ENCODE measurements at places on chromosomes 12 and 14.

DNA sequence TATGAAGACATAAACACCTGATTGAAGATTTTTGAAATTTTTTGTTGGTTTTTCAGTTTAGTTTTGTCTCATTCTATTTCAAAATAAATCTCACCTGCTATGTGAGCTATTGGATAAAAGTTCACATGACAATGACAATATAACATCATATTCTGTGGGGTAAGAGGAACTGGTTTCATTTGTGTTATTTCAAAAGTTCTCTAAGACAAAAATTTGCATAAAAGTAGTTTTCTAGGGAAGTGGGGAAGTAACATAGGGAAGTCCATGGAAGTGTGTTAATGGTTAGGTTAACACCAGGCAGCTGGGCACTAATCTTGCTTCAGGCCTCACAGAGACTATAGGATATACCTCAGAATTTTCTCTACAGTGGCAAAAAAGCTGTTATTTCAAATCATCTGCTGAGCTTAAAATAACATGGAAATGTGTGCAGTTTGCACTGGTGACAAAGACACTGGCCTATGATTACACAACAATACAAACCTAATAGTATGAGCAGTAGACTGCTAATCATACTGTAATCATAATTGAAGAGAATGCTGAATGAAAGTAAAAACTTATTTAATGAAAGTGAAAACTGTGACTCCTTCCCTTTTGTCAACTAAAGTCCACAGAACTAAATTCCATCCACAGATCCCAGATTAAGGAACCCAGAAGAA is 710.6 kb upstream of the TMEM132C start:
- DNase-seq, result no peak

GRCh38 chr12:53123578-53124351 is 20.5 kb downstream of the SOAT2 start:
- no peak for DNase-seq

DNA sequence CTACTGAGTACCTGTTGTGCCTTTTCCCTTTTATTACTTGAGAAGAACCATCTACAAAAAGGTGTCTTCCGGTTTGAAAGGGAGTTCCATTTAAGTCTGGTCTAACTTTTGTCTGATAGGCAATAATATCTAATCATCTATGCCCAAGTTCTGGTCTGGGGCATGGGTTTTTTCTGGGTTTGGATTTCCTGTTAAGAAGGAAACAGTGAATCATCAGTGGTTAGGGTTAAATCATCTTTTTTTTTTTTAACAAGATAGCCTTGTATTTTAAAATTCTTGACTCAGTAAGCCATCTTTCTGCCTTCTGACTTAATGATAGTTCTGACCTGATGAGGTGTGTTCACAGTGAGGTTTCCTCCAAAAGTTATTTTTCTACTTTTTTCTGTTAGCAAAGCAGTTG is 29.3 kb upstream of the CPNE8 start:
- DNase-seq, result no peak

- no peak for DNase-seq
These were observed 98.7 kb downstream of the INSM2 start for GRCh38 chr14:35632676-35633075.

- DNase-seq, result no peak
These were observed 70.7 kb downstream of the TAOK3 start for GRCh38 chr12:118302053-118302452.

GRCh38 chr12:812950-813349 is 60.6 kb downstream of the WNK1 start:
- DNase-seq, result no peak

DNA sequence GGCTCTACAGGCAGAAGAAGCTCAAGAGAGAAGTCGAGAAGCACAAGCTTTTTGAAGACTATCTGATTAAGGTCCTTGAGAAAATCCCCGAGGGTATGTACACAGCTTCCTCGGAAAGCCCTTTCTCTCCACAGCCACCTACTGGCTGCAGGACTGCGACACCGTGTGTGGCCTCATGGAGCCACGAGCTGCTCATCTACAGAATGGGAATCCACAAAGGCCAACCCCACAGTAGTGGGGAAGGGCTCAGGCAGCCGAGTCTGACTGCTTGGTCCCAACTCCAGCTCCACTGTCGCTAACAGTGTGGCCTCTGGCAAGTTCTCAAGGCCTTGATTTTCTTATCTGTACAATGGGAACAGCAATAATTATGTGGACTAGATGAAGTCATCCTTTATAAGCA is 2.5 kb downstream of the CCDC197 start:
- DNase-seq, result no peak

DNA sequence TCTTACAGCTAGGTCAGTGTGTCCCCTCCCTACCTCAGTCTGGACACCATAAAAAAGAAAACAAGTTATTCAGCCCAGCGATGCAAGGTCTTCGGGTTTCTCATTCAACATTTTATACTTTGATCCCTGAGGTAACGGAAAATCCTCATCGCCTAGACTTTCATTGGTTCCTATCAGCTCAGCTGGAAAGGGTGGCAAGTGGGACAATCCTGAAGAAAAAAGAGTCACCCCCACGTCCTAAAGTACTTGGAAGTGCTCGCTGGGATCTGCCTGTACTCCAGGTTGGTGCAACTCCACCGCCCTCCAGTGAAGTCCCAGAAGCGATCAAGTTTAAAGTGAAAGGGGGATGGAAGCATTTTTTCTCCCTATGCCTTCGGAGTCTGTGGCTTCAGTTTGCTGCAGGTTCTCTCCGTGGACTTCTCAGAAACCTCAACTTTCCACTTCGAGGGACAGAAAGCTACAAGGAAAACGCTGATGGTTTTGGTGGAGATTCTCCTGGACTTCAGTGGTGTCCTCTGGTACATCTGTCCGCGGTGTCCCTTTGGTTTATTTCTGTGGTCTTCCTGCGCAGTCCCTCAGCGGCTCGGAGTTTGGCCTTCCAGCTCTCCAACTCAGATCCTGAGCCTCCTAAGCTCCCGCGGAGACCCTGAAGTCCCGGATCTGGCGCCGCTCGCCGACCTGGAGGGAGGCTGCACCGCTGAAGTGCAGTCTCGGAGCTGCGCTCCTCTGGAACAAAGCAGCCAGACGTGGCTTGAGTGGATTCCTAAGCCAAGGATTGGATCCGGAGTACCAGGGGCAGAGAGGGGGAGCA is 1.8 kb upstream of the LRFN5 start:
- peak; percentile 23 for DNase-seq

DNA sequence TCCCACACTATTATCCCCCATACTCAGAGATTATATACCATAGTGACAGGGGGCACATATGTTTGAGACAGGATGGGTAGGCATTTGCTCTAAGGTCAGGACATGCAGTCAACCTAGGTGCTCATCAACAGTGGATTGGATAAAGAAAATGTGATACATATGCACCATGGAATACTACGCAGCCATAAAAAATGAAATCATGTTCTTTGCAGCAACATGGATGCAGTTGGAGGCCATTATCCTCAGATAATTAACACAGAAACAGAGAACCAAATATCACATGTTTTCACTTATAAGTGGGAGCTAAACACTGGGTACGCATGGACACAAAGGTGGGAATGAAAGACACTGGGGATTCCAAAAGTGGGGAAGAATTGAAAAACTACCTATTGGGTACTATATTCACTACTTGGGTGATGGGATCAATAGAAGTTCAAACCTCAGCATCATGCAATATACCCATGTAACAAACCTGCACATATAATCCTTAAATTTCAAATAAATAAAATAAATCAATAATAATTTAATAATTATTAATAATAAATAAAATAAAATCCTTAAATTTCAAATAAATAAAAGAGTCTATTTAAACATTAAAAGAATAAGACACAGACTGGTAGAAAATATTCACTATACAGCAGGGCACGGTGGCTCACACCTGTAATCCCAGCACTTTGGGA is 160.1 kb upstream of the CNOT2 start:
- no peak for DNase-seq

- no peak for DNase-seq
These were observed 12.7 kb downstream of the PYGL start for GRCh38 chr14:50931559-50931958.

GRCh38 chr12:115109863-115110262 is 425.9 kb upstream of the TBX3 start:
- DNase-seq, result no peak

DNA sequence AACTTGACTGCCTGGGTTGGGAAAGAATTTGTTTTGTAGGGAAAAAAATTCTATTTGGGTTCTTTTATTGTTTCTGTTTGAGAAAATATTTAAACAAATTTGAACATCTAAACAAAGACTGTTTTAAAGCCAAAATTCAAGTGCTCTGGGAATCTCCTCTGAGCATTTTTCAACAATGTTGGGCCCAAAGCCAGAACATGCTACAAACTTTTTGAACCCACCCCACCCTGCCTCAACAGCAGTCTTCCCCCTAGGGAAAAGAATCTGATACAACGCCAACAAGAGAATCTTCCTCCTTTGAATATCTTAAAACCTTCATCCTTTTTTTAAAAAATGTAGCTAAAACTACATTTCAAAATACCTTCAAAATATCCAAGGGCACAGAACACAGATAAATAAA is 20.4 kb upstream of the NID2 start:
- no peak for DNase-seq

DNA sequence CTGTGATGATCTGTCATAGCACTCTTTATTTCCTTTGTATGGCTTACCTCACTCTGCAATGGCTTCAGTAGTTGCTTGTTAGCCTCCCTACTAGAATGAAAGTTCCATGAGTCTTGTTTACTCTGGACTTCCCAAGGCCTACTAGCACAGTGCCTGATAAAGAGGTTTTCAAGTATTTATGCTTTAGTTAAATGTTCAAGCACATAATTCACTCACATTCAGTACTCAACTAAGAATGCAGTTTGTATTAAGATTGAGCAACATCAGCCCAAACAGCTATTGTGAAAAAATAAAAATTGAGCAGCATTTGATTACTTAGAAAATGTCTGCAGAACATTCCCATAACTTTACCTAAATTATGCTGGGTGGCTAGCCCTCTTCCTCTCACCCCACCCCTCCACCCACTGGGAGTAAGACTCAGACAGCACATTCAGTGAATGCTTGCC is 158.9 kb upstream of the AMIGO2 start:
- no peak for DNase-seq

- DNase-seq, result no peak
These were observed 146.0 kb downstream of the FSCB start for GRCh38 chr14:44361083-44361482.

DNA sequence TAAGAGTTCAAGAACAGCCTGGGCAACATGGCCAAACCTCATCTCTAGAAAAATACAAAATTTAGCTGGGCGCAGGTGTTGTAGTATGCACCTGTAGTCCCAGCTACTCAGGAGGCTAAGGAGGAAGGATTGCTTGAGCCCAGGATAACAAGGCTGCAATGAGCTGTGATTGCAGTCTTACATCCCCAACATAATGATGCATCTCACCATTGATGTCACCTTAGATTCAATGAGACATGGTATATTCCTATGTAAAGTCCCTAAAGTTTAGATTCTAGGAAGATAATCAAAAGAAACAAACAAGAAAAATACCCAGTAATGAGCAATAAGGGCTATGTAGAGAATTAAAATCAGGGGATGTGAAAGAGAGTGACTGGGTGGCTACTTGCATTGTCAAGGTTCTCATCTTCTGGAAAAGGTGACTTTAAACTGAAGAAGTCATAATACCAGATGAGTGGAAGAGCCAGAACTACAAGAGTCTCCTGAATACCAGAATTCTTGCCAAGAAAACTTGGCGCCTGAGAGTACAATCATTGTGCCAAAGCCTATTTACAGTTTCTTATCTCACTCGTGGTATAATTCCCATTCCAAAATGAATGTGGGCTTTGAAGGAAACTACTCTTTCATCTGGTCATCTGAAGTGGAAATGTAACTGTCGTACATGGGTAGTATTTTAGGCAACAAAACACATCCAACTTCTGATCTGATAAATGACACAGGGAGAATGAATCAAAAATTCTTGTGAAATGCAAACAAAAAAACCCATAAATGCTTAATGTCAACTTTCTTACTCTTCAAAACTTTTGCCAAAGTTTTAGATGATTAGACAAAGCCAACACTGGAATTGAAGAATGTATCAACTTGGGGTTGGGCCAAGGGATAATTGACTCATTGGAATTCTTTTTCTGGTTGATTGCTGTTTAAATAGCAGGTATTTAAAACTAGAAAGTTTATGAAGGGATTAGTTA is 81.1 kb upstream of the ST8SIA1 start:
- no peak for DNase-seq

- DNase-seq, result peak; percentile 41
These were observed 365 bp downstream of the CCDC59 start for GRCh38 chr12:82357845-82358199.

- no peak for DNase-seq
These were observed 84.1 kb upstream of the TRAF3 start for GRCh38 chr14:102693006-102693755.

- DNase-seq, result no peak
These were observed 16.4 kb downstream of the ACVRL1 start for GRCh38 chr12:51923506-51924365.

- no peak for DNase-seq
These were observed 45.4 kb downstream of the KIF26A start for GRCh38 chr14:104183796-104184195.

GRCh38 chr14:93007225-93007997 is 84.5 kb downstream of the CHGA start:
- DNase-seq, result no peak

- DNase-seq, result no peak
These were observed 136.1 kb downstream of the ASCL1 start for GRCh38 chr12:103093499-103094106.

GRCh38 chr12:93634416-93634815 is 42.8 kb upstream of the CRADD start:
- DNase-seq, result no peak

- no peak for DNase-seq
These were observed 308.1 kb upstream of the FLRT2 start for GRCh38 chr14:85221832-85222231.

DNA sequence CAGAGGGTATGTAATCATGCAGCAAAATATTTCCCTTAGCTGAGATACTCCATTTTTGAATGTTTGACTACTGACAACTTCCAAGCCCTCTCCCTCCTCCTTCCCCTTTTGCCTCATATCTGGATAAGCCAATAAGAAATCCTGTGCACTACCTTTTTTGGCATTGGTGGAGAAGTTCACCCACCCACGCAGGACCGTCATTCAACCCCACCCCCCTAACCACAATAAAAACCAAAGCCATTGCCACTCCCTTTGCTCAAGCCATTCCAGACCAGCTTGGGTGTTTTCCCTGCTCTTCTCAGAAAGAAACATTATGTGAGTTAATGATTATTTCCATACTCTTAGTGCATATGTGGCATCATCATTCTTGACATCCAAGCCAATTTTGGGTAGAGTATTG is 176.7 kb downstream of the PTPN11 start:
- DNase-seq, result no peak

- DNase-seq, result no peak
These were observed 75.2 kb upstream of the RPH3A start for GRCh38 chr12:112716099-112717093.
